Glutamatergic neuron (in vitro differentiated cells): ENCODE measurements at places on chromosomes 2 and 18. TPM values are rescaled to one million over a fixed set of nuclear protein-coding genes. Genes with fewer than 3 reads are reported as not detected.

Gene LINC00305
- total RNA-seq: not detected

Gene EFR3B
- total RNA-seq: 22.9 TPM

Gene XDH
- total RNA-seq: 1.3 TPM

Gene SNORC
- 2.4 TPM for total RNA-seq

Gene CXCR1
- total RNA-seq: not detected

Gene DCAF17
- total RNA-seq: 17.0 TPM

Gene PRSS56
- not detected for total RNA-seq

Gene CHRND
- 2.2 TPM for total RNA-seq

Gene PHLPP1
- total RNA-seq: 14.0 TPM

Gene REG1B
- total RNA-seq: not detected

Gene CHN1
- total RNA-seq: 212 TPM

Gene POTEC
- total RNA-seq: not detected

Gene CCDC74A
- 0.54 TPM for total RNA-seq

Gene CFAP65
- 1.1 TPM for total RNA-seq
